ENCODE measurements at places on chromosomes 1 and 21.

- no peak for DNase-seq
Measured at GRCh38 chr1:15229707-15230131, 17.3 kb upstream of the FHAD1 start.

- no peak for DNase-seq
Measured at GRCh38 chr1:234954613-234955012, 174.0 kb downstream of the TOMM20 start.

GRCh38 chr1:18618546-18619466 is 11.8 kb upstream of the PAX7 start:
- DNase-seq: no peak

DNA sequence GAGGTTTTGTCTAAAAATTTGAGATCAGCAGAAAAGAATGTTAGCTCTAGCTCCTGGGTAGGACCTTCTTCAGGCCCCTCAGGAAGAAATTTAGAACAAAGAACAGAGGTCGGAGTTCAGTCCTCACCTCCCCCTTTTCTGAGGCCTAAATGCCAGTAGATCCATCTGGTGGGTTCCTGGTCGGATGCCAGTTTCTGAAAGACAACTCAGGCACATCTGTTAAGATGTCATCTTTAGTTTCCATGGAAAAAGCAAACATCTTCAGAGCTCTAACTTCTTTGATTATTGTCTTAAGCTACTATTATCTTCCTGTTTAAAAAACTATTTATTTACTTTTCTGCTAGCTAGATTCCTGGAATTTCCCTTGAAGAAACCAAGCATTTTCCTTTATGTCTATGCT is 37.1 kb upstream of the USP25 start:
- no peak for DNase-seq

GRCh38 chr21:39073717-39074116 is 109.5 kb downstream of the PSMG1 start:
- DNase-seq: no peak

- DNase-seq: no peak
Measured at GRCh38 chr21:37259426-37259825, 7.7 kb downstream of the VPS26C start.

- no peak for DNase-seq
Measured at GRCh38 chr1:3945222-3945621, 45.1 kb upstream of the C1orf174 start.

DNA sequence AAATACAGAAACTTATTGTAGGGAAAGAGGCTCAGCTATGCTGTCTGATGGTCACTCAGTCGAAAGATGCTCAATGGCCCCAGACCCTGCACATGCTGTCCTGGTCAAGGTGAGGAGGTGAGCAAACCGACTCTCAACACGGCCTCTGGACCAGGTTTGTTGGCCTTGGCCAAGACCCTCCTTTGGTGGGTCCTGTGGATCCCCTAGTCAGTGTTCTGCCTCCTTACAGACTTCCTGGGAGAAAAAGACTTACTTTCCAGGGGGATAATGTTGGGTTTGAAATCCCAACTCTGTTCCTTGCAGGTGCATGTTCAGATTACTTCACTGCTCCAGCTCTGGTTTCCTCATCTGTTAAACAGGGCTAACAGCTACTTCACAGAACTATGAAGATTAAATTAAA is 53.8 kb downstream of the FAM78B start:
- no peak for DNase-seq

DNA sequence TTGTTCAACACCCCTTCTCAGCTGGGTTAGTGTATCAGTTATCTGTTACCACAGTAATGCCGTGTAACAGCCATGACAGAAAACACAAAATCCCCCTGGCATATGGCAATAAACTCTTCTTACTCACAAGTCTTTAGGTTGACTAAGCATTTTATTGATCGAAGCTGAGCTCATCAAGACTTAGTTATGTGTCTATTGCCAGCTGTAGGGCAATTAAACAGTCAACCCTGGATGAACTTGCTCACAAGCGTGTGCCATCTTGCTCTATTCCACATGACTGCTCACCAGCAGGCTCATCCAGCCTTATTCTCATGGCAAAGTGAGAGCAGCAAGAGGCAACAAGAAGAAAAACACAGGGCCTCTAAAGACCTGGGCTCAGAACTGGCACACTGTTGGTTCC is 333.8 kb upstream of the PTBP2 start:
- DNase-seq: no peak

GRCh38 chr1:242402956-242403355 is 121.5 kb downstream of the PLD5 start:
- DNase-seq: peak; percentile 7

GRCh38 chr1:117267232-117267774 is 56.6 kb upstream of the VTCN1 start:
- DNase-seq: no peak

DNA sequence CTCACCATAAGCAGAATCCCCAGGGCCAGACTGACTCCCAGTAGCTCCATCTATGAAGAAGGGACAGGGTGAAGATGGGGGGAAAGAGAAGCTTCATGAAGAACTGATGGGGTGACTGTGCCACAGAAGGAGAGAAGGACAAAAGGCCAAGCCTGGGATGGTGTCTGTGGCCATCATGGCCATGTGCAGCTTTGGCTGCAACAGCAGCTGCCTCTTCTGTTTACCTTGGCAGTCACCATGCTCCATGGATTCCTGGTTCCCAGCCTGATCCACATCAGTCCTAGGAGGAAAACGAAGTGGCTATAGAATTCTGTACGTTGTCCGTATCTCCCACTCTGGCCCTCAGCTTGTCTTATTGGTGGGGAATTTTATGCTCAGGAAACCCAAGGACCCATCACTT is 12.0 kb downstream of the SEMA6C start:
- DNase-seq: no peak

- no peak for DNase-seq
Measured at GRCh38 chr1:224127925-224128819, 14.3 kb downstream of the FBXO28 start.

DNA sequence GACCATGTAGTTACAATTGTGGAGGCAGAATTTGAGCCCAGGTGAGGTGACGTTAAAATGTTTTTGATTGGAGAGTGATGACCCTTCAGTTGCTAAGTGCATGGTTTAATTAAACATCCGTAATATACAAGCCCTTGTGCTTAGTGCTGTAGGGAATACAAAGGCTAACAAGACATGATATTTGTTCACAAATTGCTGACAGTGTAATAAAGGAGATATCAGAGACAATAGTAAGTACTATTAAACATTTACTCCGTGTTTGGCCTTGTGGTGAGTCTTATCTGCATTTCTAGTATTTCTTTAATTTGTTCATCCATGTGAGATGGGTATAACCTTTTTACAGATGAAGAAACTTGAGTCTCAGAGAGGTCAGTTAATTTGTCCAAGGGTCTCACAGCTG is 37.9 kb downstream of the RLF start:
- no peak for DNase-seq

DNA sequence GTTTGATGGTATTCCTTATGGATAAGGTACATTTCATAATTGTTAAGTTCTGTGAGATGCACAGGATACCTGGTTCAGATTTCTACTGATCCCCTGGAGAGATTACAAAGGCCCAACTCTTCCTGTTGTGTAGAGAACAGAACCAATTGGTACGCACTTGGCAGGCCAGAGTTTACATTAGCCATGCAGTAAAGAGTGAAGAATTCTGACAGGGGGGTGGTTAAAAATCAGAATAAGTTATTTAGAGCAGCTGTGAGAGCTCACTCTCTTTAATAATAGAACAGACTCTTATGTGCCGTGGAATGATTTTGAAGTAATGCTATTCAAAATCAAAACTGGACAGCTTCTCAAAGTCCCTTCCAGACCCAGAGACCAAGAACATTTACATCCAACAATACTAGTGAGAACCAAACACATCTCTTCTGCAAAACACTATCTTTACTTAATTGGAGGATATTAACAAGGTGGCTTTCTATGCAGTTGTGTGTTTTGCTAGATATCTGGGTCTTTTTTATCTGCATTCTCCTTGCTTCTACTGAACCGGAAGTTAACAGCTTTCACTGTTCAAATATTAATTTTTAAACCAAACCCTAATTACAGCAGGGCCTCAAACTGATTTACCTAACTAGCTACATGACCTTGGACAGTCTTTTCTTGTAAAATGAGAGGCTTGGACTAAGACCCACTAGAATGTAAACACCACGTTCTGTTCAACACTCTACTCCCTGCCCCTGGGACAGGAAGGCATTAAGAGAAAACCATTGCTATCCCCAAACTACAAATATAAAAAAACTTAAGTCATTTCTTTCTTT is 4.0 kb downstream of the USP24 start:
- DNase-seq: peak; percentile 8

DNA sequence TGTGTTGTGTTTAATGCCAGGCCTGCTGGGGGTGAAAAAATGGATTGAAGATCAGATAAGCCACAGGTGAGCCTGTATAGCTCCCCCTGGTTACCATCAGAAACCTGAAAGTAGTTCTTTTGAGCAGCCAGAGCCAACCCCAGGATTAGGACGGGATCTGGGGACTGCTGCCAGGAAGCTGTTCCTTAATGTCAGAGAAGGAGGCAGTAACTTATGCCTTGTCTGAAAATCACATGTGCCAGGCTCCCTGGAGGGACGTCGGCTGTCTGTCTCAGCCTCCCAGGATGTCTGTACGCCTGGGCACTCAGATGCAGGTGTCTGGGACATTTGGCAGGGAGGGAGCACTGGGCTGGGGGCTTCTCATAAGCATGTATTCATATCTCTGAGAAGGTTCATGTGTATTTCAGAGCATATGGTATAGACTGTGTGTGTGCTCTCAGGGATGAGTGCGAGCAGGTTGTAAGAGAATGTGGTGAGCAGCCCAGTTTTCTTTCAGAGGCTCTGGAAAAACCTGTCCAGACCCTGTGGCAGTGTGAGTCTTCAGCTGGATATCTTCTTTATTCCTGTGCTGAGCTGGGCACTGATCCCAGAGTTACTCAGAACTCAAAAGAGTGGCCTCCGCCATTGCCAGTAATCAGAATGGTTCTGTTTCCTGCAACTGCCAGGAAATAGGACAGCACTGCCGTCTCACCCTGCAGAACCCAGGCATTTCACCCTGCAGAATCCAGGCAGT is 2.8 kb downstream of the FAM43B start:
- no peak for DNase-seq

GRCh38 chr1:229116114-229116513 is 154.8 kb upstream of the RAB4A start:
- DNase-seq: no peak

- DNase-seq: no peak
Measured at GRCh38 chr1:151739590-151740355, 18.5 kb downstream of the RIIAD1 start.

- no peak for DNase-seq
Measured at GRCh38 chr1:203186446-203187303, at the start of gene CHI3L1. Gene CHI3L1 (minus strand): TSS chr1:203186704. CDS start chr1:203186623, 81 bp downstream.

DNA sequence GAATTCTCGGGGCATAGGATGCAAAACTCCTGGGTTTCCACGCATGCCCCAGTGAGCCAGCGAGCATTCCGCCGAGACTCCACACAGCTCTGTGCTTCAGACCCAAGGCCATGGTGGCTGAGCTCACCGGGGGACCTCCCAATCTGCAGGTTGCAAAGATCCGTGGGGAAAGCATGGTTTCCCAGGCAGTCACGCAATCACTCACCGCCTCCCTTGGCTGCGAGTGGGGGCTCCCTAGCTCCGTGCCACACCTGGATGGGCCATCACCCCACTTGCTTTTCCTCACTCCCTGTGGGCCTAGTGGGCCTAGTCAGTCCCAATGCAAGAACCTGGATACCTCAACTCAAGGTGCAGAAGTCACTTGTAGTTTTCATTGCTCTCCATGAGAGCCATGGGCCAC is 37.0 kb upstream of the SAMD11 start:
- DNase-seq: no peak

- DNase-seq: no peak
Measured at GRCh38 chr21:41037212-41037611, 130.7 kb upstream of the BACE2 start.

DNA sequence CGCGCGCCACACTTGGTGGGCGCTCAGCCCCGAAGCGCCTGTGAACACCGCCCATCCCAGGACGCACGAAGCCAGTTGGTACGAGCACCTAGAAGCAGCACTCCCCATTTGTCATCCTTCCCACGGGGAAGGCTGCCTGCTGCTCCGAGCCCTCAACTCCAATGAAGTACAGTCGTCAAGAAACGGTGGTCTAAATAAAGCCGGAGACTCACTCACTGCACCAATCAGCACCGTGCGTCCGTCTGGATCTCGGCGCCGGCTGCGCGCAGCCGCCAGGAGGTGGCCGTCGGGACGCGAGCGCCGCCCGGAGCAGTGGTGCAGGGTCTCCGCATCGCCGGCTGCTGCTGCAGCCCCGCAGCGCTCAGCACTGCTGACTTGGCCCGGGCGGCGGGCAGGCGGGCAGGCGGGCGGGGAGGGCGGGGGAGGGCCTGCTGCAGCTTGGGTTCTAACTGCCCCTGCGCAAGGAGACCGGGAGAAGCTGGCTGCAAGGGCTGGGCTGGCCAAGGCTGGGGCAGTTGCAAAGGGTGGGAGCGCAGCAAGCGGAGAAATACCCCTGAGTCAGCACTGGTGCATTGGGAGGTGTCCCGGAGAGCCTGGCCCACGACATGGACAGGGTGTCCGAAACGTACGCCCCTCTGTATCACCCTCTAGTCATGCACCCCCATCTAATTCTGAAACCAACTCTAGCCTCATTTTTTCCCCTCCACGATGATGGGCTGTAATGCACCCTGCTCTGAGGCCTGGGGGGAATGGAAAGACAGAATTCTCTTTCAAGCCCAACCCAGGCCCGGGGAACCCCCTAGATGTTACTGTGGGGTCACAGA is 35.8 kb upstream of the H6PD start:
- DNase-seq: no peak

DNA sequence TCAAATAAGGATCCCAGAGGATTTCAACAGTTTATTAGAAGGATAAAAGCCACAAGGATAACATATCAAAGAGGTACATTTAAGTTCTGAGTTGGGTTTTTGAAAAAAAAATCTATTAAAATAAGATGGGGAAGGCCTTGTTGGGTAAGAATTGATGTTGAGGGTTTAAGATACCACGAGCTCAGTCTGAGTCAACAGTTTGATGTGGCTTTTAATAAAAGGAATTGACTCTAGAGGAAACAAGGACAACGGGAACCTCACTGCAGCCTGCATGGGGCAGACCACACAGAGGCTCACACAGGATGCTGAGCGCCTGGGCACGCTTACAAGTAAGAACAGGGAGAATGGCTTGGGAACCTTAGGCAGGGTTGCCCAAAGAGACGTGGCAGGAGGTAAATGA is 107.5 kb downstream of the TIAM1 start:
- no peak for DNase-seq

GRCh38 chr21:32545948-32546441 is 39.3 kb downstream of the TCP10L start:
- DNase-seq: no peak
